ENCODE measurements at places on chromosomes 1 and 21.

- DNase-seq = no peak
These were observed 190.2 kb downstream of the CAMTA1 start for GRCh38 chr1:6975331-6976043.

GRCh38 chr1:9291914-9292360 lies 757 bp upstream of the SPSB1 start:
- peak; percentile 86 for DNase-seq

- peak; percentile 35 for DNase-seq
These were observed 2.5 kb upstream of the CERS2 start for GRCh38 chr1:150976879-150977694.

- DNase-seq = no peak
These were observed 20.2 kb downstream of the SPATA45 start for GRCh38 chr1:212827171-212827776.

- DNase-seq = no peak
These were observed 146.5 kb upstream of the LYPLAL1 start for GRCh38 chr1:219027146-219027673.

GRCh38 chr21:39632796-39633442 lies 20.2 kb downstream of the B3GALT5 start:
- no peak for DNase-seq

DNA sequence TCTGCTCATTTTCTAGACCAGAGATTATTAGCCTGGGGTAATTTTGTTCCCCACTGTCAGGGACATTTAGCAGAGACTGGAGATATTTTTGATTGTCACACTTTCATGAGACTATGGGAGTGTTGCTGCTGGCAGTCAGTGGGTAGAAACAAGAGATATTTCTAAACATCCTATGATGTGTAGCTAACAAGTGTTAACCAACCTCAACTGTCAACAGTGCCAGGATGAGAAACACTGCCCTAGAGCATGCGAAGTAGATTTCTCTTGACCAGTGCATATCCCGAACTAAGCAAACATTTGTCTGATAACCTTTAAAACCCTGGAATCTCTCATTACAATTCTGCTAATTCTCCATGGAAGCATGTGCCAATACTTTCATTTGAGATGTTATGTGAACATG lies 607.4 kb upstream of the TMPRSS15 start:
- no peak for DNase-seq

GRCh38 chr1:46646844-46647243 lies 21.3 kb downstream of the ATPAF1 start:
- DNase-seq = no peak

GRCh38 chr1:186839041-186839400 lies 10.3 kb downstream of the PLA2G4A start:
- no peak for DNase-seq

DNA sequence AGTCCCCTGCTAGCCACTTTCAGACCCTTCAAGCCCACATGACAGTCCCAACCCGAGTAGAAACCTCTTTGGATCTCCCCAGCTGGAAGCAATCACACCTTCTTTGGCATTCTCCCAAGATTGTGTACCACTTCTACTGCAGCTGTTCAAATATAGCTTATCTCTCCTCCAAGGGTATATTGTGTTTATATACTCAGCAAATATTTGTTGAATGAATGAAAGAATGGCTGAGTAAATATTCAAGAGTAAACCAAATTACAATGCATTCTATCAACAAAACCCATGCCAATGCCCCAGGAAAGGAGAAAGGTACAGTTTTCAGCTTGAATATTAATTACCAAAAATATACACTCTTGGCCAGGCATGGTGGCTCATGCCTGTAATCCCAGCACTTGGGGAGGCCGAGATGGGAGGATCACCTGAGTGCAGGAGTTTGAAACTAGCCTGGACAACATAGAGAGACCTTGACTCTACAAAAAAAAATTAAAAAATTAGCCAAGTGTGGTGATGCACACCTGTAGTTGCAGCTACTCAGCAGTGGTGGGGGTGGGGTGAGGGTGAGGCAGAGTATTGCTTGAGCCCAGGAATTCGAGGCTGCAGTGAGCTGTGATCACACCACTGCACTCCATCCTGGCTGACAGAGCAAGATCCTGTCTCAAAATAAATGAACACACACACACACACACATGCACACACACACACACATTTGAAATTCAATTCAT lies 68.5 kb downstream of the NIBAN1 start:
- DNase-seq = no peak

DNA sequence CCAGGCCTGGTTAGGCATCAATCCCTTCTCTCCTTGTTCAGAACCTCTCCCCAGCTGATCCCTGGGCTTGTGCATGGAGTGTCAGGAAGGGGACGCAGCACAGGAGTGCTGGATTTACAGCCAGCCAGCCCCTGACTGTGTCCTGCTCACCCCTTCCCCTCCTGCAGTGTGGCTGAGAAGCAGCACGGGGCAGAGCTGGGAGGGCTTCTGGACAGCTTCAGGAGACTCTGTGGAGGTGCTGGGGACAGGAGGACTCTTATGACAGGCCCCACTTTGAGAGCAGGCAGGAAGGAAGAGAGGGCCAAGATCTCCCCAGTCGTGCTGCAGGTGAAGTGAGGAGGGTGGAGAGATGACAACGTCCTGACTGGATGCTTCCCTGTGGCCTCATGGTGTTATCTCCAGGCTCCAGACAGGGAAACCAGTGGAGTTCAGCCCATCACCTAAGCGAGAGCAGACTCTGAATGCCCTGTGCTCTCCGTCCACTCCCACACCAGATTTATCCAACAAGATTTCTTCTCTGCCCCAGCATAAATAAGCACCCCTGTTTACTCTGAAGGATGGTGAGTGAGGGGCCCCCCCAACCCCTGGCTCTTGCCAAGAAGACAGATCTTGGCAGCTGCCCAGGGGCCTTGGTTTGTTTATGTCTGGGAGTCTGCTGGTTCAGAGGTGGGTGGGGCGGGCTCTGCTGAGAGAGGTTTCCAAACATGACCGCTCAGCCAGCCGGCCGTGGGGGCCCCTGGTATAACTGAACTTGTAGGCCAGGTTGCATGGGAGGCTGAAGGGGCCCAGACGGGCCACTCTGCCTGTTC lies 21.3 kb downstream of the TMCC2 start:
- DNase-seq = no peak

GRCh38 chr21:45830720-45831366 lies 150.7 kb upstream of the COL6A1 start:
- no peak for DNase-seq

DNA sequence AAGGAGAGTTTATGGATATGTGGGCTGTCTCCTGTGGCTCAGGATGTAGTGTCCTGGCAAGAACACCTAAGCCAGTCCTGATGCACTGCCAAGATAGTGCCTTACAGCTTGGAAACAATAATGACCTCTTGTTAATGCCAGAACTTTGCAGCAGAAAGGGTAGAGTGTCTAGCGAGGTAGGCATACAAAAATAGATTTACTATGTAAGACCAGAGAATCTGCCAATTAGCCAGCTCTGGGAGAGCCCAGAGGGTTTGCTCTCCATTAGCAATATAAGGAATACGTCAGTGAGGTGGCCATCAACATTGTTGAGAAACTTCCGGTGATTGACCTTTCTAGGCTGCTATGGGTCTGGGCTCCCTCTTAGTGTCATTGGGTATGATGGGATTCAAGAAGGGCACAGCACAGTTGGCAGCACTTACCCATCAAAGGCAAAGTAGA lies 178.5 kb upstream of the GALNT2 start:
- DNase-seq = no peak
